Neural progenitor cell (in vitro differentiated cells): ENCODE measurements at places on chromosomes 11 and 22.

DNA sequence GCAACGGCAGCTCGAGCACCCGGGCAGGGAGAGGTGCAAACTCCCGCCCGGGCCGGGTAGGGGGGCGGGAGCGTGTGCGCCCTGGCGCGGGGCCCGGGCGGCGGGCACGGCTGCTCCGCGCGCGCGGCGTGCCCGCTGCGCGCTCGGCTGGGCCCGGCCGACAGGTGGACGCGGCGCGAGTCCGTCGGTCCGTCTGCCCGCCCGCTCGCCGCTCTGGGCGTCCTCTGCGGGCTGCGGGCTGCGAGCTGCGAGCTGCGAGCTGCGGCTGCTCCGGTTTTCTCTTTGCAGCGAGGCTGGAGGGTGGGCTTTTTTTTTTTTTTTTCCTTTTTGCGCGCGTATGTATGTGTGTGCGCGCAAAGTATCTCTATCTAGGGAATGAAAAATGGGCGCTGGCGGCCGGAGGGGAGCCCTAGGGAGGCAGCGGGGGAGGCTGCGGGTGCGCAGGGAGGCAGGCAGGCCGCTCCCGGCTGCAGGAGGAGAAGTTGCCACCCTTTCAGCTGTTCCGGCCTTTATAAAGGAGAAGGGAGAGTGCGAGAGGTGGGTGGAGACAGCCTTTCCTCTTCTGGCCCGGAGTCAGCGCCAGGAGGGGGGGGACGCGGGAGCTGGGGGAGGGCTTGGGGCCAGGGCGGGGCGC, at the start of gene PDGFB:
Gene PDGFB, minus strand, starts transcription at position 487 of the 634 bp plus-strand sequence. CDS start 1,019 bp downstream, outside the sequence.
- H3K4me1 ChIP-seq: peaks cover 24% of the 10 kb centered on the region
- no peak within 1 kb of the TSS for H3K27ac ChIP-seq

DNA sequence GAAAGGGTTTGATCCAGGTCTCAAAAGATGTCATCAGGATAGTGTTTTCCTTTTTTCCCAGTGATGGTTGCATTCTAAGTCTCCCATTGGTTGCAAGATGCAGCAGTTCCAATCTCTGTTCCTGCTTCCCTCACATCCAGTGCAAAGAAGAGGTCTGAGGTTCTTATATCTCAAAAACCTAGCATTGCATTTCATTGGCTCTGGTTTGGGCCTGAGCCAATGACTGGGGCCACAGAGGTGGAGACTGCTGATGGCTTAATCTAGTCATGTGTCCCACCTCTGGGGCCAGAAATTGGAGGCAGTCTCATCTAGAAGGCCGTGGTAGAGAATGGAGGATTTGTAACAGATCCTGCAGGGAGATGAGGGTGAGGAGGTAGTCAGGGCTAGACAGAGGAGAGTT, 13.2 kb upstream of the MICAL2 start:
- H3K4me3 ChIP-seq: no peak overlapping the region
- H3K4me1 ChIP-seq: peaks cover 17% of the 10 kb centered on the region
- no peaks in the 10 kb centered on the region for H3K27me3 ChIP-seq
- H3K27ac ChIP-seq: no peak overlapping the region
- no peaks in the 10 kb centered on the region for H3K36me3 ChIP-seq

GRCh38 chr11:65298655-65299179, 15.9 kb upstream of the CDC42EP2 start:
- H3K27me3 ChIP-seq: no peaks in the 10 kb centered on the region
- H3K4me3 ChIP-seq: no peak overlapping the region
- H3K36me3 ChIP-seq: no peaks in the 10 kb centered on the region
- DNase-seq: no peak
- H3K4me1 ChIP-seq: peaks cover 13% of the 10 kb centered on the region

GRCh38 chr22:45762545-45763235, 91.1 kb downstream of the ATXN10 start:
- peaks cover 47% of the 10 kb centered on the region for H3K4me1 ChIP-seq
- no peak overlapping the region for H3K4me3 ChIP-seq
- no peaks in the 10 kb centered on the region for H3K27me3 ChIP-seq
- H3K27ac ChIP-seq: peak overlapping the region; percentile 87

DNA sequence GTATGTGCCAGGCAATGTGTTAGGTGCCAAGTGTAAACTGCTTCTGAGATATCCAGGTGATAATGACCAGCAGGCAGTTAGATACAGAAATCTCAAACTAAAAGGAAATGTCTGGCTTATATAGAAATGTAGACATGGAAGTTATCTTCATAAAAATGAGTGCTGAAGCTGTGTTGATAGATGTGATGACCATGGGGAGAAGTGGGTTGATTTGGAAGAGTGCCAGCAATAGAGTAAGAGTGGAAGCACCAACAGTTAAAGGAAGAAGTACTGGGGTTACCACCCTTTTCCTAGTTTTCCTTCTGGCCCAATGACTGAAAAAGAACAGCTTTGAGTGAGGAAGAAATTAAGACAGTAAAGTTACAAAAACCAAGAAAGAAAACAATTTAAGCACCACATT, 68.5 kb downstream of the C2CD3 start:
- no peaks in the 10 kb centered on the region for H3K4me1 ChIP-seq
- DNase-seq: no peak
- H3K27ac ChIP-seq: no peak overlapping the region
- H3K36me3 ChIP-seq: peaks cover 19% of the 10 kb centered on the region
- H3K4me3 ChIP-seq: no peak overlapping the region
- no peaks in the 10 kb centered on the region for H3K27me3 ChIP-seq

- no peaks in the 10 kb centered on the region for H3K27me3 ChIP-seq
- H3K36me3 ChIP-seq: peaks cover 16% of the 10 kb centered on the region
- H3K27ac ChIP-seq: no peak overlapping the region
- H3K4me1 ChIP-seq: no peaks in the 10 kb centered on the region
These were observed 52.5 kb downstream of the FAR1 start for GRCh38 chr11:13720940-13721339.

- H3K27me3 ChIP-seq: no peaks in the 10 kb centered on the region
- no peak overlapping the region for H3K27ac ChIP-seq
- H3K36me3 ChIP-seq: no peaks in the 10 kb centered on the region
- H3K4me3 ChIP-seq: no peak overlapping the region
- DNase-seq: no peak
- no peaks in the 10 kb centered on the region for H3K4me1 ChIP-seq
These were observed 233.4 kb upstream of the DDI1 start for GRCh38 chr11:103803062-103803461.

DNA sequence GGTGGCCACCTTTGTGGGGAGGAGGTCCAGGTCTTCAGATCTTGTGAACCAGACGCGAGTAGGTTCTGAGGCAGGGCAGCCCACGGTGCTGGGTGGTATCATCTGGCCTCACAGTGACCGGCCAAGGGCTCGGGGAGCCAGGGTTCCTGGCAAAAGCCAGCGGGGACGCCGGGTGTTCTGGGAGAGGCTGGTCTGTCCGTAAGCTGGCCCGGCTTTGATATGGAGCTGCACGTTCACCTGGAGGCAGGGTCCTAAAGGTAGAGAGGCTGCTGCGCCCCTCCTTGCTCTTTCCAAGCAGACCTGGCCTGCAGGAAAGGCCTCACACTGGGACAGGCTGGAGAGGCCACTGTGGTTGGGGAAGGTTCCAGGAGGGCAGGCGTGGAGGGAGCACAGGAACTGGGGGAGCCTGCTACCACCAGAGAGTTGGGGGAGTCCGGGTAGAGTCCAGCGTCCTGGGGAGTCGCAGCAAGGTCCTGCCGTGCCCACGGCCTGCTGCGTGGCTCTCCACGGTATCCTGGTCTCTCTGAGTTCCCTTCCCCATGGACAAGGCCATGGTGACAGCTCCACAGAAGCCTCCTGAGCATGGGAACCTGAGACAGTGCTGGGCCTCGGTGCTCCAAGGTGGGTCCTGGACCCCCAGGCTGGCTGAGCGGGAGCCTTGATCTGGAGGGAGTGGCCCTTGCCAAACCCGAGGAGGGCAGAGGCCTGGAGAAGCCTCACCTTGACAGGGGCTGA, 452.4 kb upstream of the B3GAT1 start:
- DNase-seq: no peak
- no peaks in the 10 kb centered on the region for H3K4me1 ChIP-seq
- no peak overlapping the region for H3K27ac ChIP-seq
- H3K36me3 ChIP-seq: no peaks in the 10 kb centered on the region

DNA sequence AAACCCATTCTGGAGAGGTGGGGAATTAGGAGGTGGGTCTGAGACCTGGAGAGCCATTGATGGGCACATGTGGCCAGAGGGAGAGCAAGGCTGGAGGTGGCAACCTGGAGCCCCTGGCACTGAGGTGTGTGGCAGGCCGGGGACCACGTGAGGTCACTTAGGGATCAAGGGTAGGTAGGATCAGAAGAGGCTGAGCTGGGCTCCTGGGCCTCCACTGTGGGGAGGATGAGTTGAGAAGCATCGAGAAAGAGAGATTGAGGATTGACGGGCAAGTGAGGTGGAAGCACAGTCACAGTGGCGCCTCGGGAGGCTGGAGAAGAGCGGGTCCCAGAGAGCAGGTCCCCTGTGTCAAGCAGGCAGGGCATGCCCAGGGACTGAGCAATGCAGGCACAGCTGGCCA, 4.1 kb downstream of the GNAZ start:
- H3K4me1 ChIP-seq: peaks cover 7% of the 10 kb centered on the region
- no peaks in the 10 kb centered on the region for H3K36me3 ChIP-seq
- no peak for DNase-seq
- H3K4me3 ChIP-seq: no peak overlapping the region
- H3K27ac ChIP-seq: no peak overlapping the region

- DNase-seq: no peak
- no peaks in the 10 kb centered on the region for H3K27me3 ChIP-seq
These were observed 5.1 kb downstream of the MB start for GRCh38 chr22:35611891-35612576.

GRCh38 chr11:8258784-8259183, 4.9 kb downstream of the LMO1 start:
- DNase-seq: no peak
- H3K4me3 ChIP-seq: no peak overlapping the region
- peaks cover 22% of the 10 kb centered on the region for H3K4me1 ChIP-seq

DNA sequence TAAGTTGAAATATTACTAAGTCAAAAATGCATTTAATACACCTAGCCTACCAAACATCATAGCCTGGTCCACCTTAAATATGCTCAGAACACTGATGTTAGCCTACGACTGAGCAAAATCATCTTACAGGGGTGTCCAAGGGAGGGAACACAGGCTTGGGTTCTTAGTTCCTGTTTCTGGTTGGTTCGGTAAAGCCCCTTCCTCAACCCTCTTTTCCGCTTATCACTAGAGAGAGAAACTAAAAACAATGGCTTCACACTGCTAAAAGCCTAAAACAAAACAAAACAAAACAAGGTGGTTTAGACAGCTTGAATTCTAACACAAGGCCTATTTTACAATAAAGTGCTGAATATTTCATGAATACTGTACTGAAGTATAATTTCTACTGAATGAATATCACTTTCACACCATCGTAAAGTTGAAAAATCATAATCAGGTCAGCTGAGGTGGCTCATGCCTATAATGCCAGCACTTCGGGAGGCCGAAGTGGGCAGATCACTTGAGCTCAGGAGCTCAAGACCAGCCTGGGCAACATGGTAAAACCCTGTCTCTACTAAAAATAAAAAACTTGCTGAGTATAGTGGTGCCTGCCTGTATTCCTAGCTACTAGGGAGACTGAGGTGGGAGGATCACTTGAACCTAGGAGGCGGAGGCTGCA, 118.0 kb downstream of the SIK3 start:
- H3K36me3 ChIP-seq: no peaks in the 10 kb centered on the region
- H3K4me1 ChIP-seq: peaks cover 7% of the 10 kb centered on the region
- H3K27ac ChIP-seq: no peak overlapping the region
- no peak overlapping the region for H3K4me3 ChIP-seq
- H3K27me3 ChIP-seq: no peaks in the 10 kb centered on the region

DNA sequence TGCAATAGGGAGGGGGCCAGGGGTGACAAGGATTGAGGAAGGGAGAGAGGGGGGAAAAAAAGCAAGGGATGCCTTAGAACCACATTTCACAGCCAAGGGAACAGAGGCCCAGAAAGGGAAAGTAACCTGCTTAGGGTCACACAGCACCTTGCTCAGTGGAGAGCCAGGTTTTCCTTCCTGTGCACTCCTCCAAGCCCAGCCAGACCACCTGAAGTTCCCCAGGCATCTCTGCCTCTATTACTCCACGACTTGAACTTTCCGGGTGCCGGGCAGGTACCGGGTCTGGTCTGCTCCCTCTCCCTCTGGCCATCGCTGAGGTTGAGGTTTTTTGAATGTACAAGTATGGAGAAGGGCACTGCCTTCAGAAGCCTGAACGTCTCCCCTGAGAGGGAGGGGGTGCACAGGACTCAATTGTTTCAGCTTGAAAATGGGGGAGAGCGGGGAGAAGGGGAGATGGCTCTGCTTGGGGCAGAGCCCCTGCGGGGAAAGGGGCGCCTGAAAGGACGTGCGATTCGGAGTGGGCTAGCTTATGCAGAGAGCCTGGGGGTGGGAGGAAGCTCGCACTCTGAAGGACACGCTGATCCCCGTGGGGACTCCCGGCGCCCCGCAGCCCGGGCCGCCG, 516 bp upstream of the SERPINH1 start:
- H3K4me3 ChIP-seq: peak overlapping the region; percentile 77
- H3K4me1 ChIP-seq: peaks cover 55% of the 10 kb centered on the region
- DNase-seq: no peak
- H3K27me3 ChIP-seq: no peaks in the 10 kb centered on the region
- H3K27ac ChIP-seq: peak overlapping the region; percentile 94
- no peaks in the 10 kb centered on the region for H3K36me3 ChIP-seq

DNA sequence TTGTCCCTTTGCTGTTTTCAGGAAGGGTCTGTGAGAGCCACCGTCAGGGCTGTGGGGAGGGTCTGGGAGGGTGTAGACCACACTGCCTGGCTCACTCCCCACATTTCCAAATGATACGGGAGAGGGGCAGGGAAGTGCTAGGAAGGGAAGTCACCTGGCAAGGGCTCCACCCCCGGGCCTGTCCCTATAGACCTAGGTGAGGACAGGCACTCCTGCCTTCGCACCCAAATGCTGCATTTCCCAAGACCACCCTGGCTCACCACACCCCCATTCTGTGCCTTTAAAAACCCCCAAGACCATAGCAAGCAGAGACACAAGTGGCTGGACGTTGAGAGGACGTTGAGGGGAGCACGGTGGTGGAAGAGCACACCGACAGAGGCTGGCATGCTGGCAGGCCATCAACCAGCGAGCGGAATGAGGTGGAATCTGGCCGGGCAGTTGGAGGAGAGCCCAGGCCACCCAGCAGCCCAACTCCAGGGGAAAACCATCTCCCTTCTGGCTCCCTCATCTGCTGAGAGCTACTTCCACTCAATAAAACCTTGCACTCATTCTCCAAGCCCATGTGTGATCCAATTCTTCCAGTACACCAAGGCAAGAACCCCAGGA, 45.7 kb downstream of the GNB1L start:
- no peaks in the 10 kb centered on the region for H3K4me1 ChIP-seq
- H3K27ac ChIP-seq: no peak overlapping the region
- no peaks in the 10 kb centered on the region for H3K27me3 ChIP-seq
- no peak for DNase-seq
- no peaks in the 10 kb centered on the region for H3K36me3 ChIP-seq
